Uterine smooth muscle cell (primary cell): ENCODE measurements at places on chromosomes 7 and 10. TPM values are rescaled to one million over a fixed set of nuclear protein-coding genes. Genes with fewer than 3 reads are reported as not detected.

Gene SLIT1
- under 0.01 and 0.11 TPM in 2 replicates for total RNA-seq

Gene TCAF2
- 1.4 and 1.9 TPM in 2 replicates for total RNA-seq

Gene C10orf53
- total RNA-seq = under 0.01 TPM in 1 of 2 replicates, not detected in the other

Gene CXCL12
- 16.2 and 25.2 TPM in 2 replicates for total RNA-seq

Gene RHOBTB1
- 8.7 and 16.4 TPM in 2 replicates for total RNA-seq

Gene C10orf62
- total RNA-seq = 0.11 and 0.37 TPM in 2 replicates

Gene ANKRD30A
- not detected in 2 replicates for total RNA-seq

Gene ADAM12
- total RNA-seq = 40.8 and 119 TPM in 2 replicates

Gene INMT
- total RNA-seq = 0.11 and 1.2 TPM in 2 replicates

Gene MYL10
- total RNA-seq = not detected in 2 replicates

Gene NXPH1
- not detected in 2 replicates for total RNA-seq

Gene CALCR
- total RNA-seq = not detected in 2 replicates

Gene PHF14
- 28.0 and 32.5 TPM in 2 replicates for total RNA-seq

Gene SMKR1
- 0.25 and 0.44 TPM in 2 replicates for total RNA-seq

Gene MSMB
- total RNA-seq = 0.62 TPM in 1 of 2 replicates, not detected in the other

Gene OLAH
- 0.25 TPM in 1 of 2 replicates, not detected in the other for total RNA-seq

Gene RAPGEF5
- 0.75 and 1.1 TPM in 2 replicates for total RNA-seq

Gene SFRP5
- not detected in 2 replicates for total RNA-seq

Gene PROSER2
- total RNA-seq = 0.44 and 1.6 TPM in 2 replicates

Gene XRCC2
- total RNA-seq = 1.6 and 7.5 TPM in 2 replicates

Gene TMEM273
- not detected in 2 replicates for total RNA-seq

Gene RNF133
- 0.55 and 1.1 TPM in 2 replicates for total RNA-seq

Gene BHLHA15
- 1.3 and 2.2 TPM in 2 replicates for total RNA-seq

Gene FAM237B
- 0.12 and 0.22 TPM in 2 replicates for total RNA-seq

Gene PRF1
- not detected in 2 replicates for total RNA-seq

Gene IDI2
- not detected in 2 replicates for total RNA-seq

Gene DLG5
- 41.1 and 45.2 TPM in 2 replicates for total RNA-seq

Gene HOXA6
- total RNA-seq = 0.37 and 1.7 TPM in 2 replicates

Gene GAD2
- not detected in 2 replicates for total RNA-seq

Gene OSBPL3
- 19.4 and 23.9 TPM in 2 replicates for total RNA-seq

Gene HOXA3
- total RNA-seq = under 0.01 and 1.2 TPM in 2 replicates
